Globus pallidus (tissue), 1 donor: ENCODE measurements at places on chromosomes 6 and 20.
A peak's percentile ranks its signal among the peaks of the same experiment; 100 is the strongest.

DNA sequence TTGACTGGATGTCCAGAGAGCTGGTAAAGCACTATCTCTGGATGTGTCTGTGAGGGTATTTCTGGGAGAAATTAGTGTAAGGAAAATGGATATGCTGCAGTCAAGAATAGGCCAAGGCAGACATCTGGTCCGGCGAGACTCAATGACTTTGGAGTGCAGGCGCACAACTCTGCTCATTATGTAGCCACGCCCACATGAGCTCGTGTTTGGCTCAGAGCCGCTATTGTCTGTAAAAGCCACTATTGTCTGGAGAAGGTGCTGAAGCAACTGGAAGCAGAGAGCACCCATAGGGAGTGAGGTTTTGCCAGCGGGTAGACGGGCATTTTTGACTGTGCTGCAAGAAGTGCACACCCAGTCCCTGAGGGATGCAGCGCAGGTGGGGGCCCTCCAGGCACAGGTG lies 305.0 kb upstream of the POU3F2 start:
- peak; percentile 82 for DNase-seq

- no peak for DNase-seq
These were observed 56.7 kb downstream of the ISM1 start for GRCh38 chr20:13277663-13278295.

- DNase-seq, result no peak
These were observed 39.0 kb downstream of the GCM1 start for GRCh38 chr6:53109612-53110011.

DNA sequence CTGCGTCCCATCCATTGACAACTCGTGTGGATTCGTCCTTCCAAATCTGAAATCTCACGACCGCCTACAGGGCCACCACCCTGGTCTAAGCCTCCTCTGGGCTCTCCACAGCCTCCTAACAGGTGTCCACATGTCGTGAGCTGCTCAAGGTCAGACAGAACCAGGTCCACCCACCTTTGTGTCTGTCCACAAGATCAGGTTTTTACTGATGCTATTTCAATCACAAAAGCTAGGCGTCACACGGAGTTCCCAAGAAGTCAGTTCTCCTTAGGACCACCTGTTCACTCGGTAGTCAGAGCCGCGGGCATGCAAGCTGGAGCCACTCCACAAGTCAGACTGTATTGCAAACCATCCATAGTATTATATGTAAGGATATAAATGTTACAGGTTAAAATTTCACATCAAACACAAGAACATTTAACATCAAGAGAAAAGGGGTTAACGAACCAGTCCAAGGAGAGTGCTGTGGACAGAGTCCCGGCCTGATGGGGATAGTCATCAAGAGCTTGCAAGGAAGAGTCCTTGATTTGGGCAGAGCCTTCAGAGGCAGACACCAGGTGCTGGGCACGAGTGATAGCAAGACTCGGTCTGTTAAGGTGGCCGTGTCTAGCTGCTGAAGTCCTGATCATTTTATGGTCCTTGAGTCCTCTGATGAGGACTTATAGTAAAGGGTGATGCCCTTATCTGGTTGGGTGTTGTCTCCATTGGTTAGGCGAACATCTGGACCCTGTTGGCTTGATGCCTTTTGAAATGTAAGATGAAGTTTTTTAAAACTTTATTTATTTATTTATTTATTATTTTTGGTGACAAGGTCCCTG lies 731 bp upstream of the DNPH1 start:
- no peak for DNase-seq

DNA sequence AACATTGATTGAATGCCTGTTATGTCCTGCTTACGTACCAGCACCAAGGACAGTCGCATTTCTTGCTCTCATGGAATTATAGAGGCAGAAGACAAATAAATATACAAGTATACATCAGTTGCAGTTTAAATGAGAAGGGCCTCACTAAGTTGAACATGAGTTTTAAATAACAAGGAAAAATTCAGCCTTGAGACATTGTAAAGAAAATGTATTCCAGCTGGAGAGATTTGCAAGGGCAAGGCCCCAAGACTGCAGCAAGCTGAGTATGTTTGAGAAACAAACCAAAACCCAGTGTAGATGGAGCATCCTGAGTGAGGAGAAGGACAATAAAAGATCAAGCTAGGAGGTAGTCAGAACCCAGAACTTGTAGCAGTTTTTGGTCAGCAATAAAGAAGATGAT lies 123.2 kb upstream of the BMP5 start:
- DNase-seq, result no peak

- DNase-seq, result no peak
These were observed 119.5 kb upstream of the SGK1 start for GRCh38 chr6:134437376-134437775.

GRCh38 chr6:109896341-109896740 lies 81.8 kb upstream of the GPR6 start:
- no peak for DNase-seq

DNA sequence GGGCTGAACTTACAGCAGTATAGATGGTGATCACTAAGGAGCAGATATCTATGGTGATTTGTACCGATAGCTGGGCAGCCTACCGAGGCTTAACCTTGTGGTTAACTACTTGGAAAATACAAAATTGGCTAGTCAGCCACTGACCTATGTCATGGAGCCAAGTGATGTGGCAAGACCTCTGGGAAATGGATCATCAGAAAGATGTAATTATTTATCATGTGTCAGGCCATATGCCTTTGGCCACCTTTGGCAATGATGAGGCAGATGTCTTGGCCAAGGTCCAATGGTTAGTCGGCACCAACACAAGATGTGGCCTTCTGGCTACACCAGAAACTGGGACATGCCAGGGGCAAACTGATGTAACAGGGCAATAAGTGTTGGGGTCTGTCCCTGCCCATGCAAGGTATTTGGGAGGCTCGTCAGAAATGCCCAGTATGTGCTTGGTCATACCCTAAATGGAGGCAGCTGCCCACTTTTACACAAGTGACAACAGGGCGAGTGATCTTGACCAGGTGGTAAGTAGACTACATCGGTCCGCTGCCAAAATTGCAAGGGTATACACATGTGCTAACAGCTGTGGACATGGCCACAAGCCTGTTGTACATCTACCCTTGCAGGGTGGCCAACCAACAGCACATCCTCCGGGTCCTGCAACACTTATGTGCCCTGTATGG lies 30.1 kb downstream of the HDDC2 start:
- no peak for DNase-seq

- DNase-seq, result no peak
These were observed 3.6 kb upstream of the HINT3 start for GRCh38 chr6:125952764-125953501.

GRCh38 chr6:26594730-26595632 lies 1.8 kb upstream of the ABT1 start:
- DNase-seq, result peak; percentile 21

- DNase-seq, result no peak
These were observed 851 bp downstream of the MAVS start for GRCh38 chr20:3847429-3847940.

GRCh38 chr6:11018225-11018624 lies 25.9 kb downstream of the ELOVL2 start:
- no peak for DNase-seq
